ENCODE measurements at places on chromosomes 1 and 21.

DNA sequence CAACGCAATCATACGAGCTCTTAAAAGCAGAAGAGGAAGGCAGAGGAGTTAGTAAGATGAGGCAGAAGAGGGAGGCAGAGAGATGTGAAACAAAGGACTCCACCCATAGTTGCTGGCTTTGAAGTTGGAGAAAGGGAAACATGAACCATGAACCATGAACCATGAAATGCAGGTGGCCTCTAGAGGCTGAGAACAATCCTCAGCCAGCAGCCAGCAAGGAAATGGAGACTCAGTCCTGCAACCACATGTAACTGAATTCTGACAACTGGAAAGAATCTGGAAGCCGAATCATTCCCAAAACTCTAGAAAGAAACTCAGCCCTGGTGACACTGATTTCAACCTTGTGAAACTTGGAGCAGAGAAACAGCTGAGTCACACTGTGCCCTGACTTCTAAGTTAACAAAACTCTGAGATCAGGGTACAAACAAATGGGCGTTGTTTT is 10.1 kb downstream of the DIPK1A start:
- DNase-seq, result no peak

- peak; percentile 15 for DNase-seq
Observed at GRCh38 chr1:45375104-45376090, 35.2 kb upstream of the MUTYH start.

DNA sequence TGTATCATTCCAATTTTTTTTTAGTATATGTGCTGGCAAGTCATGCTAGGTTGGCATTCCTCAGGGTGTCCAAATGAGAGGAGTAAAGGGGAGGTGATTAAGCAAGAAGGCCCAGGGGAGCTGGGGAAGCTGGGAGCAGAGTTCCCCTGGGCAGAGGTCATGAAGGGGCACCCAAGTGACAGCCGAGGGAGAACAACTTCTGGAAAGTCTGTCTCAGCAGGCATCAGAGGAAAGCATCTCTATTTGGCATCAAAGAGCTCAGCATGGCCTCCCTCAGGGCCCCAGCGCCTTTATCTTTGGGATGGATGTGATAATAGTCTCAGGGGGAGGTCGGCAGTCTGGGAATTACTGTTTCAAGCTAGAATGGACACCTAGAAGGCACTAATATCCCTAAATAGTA is 5.0 kb upstream of the ENO1 start:
- DNase-seq, result no peak

DNA sequence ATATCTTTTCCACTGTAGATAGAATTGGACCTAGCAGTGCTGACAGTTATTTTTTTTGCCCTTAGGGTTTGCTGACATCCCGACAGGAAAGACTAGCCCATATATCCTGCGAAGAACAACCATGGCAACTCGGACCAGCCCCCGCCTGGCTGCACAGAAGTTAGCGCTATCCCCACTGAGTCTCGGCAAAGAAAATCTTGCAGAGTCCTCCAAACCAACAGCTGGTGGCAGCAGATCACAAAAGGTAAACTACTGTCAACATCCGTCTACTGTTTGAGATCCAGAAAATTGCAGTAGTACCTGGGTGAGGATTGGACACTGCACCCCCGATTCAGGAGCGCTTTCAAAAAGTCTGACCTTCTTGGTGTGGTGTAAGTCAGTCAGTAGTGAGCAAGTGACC is 55.8 kb downstream of the CENPF start:
- DNase-seq, result no peak

- DNase-seq, result no peak
Observed at GRCh38 chr1:83641796-83642443, 357.0 kb downstream of the TTLL7 start.

GRCh38 chr1:230542681-230543080 is 99.6 kb upstream of the COG2 start:
- no peak for DNase-seq

- no peak for DNase-seq
Observed at GRCh38 chr1:90616395-90616794, 100.7 kb downstream of the BARHL2 start.

DNA sequence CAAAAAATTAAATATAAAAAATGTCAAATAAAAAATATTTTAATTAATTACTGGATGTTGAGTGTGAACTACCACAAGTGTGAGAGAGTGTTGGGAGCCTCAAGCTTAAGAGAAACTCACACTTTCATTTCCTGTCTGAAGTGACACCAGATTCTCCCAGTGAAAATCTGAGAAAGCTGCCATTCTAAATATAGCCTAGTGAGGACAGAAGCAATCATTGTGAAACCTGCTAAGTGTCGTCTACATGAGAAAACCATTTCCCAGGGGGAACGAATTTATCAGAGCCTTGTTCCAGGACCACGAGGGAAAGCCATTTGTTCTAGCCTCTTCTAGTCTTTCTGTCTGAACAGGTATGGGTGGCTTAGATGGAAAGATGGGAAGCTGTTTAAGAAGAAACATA is 329.3 kb upstream of the PRMT6 start:
- DNase-seq, result no peak

DNA sequence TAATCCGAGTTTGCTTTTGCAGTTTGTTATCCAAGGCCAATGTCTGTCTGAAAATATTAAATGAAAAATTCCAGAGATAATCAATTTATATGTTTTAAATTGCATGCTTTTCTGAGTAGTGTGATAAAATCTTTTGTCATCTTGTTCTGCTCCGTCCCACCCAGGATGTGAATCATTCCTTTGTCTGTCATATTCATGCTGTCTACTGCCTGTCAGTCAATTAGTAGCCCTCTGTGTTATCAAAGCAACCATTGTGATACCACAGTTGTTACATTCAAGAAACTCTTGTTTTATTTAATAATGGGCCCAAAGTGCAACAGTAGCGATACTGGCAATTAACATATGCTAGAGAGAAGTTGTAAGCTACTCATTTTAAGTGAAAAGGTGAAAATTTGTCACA is 819.3 kb downstream of the BRINP3 start:
- no peak for DNase-seq

DNA sequence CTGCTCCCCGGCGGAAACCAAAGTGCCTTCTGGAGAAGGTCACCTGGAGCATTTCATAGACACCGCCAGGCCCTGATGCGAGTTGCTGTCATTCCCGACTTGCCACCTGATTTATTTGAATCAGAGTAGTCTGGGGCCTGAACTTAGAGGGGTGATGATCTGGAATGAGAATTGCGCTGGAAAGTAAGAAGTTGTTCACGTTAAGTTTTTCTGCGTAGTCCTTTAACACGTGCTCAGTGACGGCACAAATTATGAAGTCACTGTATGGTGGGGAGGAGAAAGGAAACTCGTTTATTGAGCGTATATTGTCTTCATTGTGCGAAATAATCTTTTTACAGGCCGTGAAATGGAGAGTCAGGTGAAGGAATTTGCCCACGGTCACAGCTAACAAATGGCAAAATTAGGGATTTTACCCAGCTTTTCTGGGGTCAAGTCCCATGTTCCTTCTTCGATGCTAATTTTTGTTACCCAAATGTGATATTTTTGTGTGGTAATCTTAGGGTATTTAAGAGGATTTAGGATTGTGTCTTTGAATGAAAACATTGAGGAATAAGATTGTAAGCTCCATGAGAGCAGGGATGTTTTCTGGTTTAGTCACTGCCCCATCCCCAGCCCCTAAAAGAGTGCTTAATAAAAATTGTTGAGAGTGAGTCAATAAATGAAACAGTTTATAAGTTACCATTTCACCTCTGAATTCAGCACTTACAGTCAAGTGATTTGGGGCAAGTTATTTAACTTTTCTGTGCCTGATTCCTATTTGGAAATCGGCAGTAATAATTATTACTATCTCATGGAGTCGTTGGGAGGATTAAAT is 46.4 kb upstream of the NBL1 start:
- DNase-seq, result no peak

- DNase-seq, result no peak
Observed at GRCh38 chr1:192724670-192725069, 84.2 kb upstream of the RGS2 start.

DNA sequence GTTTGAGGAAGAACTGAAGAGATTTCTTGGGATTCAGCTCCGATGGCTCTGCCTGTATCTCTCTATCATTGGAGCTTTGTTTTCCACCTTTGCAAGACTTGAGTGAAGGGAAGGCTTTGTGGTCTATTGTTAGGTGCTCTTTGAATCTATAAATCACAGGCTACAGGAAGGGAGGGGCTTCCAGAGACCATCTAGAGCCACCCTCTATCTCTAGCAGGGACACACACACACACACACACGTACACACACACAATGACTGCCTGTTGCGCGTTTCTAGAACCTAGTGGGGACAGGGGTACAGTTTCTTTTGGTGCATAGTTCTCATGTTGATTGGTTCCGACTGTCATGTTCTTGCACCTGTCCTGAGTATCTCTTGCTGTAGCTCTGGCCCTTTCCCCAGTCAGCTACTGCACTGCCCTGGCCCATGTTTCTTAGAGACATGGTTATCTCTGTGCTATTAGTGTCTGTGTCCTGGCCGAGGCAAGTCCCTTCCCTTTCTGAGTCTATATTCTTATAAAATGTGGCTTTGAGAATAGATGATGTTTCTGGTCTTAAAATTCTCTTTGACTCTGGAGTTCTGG is 60.7 kb downstream of the MAN1C1 start:
- DNase-seq, result no peak

- no peak for DNase-seq
Observed at GRCh38 chr1:168405906-168406549, 125.4 kb downstream of the TBX19 start.

GRCh38 chr1:151065089-151065645 is 5.0 kb downstream of the MLLT11 start:
- DNase-seq, result no peak

DNA sequence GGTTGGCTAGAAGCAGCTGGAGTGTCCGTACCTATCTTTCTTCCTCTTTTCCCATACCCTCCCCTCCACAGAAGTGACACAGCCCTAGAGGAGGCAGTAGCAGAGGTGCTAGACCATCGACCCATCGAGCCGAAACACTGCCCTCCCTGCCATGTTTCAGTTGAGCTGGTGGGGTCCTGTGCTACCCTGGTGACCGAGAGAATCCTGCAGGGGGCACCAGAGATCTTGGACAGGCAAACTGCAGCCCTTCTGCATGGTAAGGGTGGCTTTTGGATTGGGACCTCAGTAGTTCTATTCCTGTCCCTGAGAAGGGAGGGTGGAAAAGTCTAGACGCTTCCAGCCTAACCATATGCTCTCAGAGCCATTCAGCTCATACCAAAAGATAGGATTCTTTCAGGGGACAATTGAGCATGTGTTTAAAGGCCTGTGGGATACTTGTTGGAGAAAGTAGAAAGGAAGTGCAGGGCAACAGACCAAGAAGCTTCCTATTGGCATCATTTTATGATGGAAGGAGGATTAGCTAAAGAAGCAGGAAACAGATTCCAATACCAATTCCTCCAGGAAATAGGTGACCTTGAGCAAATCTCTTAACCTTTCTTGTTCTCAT is 11.7 kb upstream of the BNIPL start:
- peak; percentile 81 for DNase-seq

DNA sequence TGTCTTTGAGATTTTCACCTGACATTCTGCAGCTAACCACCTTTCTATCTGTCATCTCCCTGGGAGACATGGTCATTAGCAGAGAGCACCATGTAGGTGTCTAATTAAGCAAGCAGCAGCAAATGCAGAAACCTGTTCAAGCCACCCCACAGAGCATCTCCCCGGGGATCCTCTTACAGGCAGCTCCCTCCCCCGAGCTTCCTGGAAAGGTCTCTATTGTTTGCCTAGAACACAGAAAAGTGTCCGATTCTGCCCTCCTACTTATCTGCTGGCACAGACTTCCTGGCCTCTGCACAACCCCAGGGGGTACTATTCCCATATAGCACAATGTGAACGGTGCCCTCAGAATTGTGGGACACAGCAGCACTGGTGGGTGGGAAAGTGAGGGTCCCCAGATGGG is 46.1 kb downstream of the PLEKHA6 start:
- DNase-seq, result no peak

DNA sequence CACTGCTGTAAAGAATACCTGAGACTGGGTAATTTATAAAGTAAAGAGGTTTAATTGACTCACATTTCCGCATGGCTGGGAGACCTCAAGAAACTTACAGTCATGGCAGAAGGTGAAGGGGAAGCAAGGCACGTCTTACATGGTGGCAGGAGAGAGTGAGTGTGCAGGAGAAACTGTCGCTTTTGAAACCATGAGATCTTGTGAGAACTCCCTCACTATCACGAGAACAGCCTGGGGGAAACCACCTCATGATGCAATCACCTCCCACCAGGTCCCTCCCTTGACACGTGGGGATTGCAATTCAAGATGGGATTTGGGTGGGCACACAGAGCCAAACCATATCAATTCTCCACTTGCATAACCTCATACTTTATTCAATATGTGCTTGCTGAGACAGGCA is 76.6 kb downstream of the GIPC2 start:
- no peak for DNase-seq

DNA sequence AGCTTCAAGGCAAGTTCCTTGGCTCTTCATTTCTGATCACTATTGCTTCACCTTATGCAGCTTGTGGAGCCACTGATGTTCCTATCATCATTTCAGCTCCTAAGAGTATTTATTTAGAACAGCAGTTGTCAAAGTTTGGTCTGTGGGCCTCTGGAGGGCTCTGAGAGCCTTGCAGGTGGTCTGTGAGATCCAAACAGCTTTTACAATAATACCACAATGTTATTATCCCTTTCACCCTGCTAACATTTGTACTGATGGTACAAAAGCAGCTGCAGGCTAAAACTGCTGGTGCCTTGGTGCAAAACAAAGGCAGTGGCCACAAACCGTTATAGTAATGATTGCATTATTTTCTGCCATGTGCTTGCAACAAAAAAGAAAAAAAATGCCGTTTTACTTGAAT is 33.8 kb downstream of the PATJ start:
- no peak for DNase-seq

DNA sequence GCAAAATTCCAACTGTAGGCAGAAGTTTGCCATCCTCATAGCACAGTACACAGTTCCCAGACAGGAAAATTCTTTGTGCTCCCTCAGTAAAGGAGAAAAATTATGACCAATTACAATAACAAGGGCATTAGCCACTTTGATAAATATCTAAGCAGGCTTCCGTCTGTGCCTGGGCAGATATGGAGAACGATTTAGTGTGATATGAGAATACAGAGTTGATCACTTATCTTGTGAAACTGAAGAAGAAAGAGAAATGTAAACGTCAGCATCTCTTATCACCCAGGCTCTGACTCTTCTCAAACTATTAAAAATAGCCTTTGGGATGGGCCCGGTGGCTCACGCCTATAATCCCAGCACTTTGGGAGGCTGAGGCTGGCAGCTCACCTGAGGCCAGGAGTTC is 54.5 kb upstream of the TIAM1 start:
- no peak for DNase-seq

DNA sequence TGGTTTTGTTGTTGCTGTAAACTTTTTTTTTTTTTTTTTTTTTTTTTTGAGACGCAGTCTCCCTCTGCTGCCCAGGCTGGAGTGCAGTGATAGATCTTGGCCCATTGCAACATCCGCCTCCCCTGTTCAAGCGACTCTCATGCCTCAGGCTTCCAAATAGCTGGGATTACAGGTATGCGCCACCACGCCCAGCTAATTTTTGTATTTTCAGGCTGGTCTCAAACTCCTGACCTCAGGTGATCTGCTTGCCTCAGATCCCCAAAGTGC is 78.9 kb upstream of the SLC45A1 start:
- DNase-seq, result no peak

DNA sequence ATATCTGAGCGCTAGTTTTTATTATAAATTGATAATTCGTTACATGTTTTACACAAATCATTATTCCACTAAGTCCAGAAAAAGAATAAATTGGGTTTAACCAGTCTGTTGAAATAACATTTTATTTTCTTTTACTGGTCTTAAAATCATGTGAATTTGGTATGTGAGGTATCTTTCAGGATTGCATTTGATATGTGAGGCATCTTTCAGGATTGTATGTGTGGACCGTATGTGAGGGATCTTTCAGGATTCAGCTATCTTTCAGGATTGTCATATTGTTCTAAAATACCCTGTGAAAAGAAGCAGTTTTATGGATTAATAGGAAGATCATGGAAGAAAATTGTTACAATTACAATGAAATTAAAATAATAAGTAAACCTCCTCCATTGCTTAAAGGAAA is 42.9 kb downstream of the USP25 start:
- no peak for DNase-seq

Data from GM10248 (cell line).